ENCODE measurements at places on chromosomes 2 and 18. TPM values are rescaled to one million over a fixed set of nuclear protein-coding genes. Genes with fewer than 3 reads are reported as not detected.
A peak's percentile ranks its signal among the peaks of the same experiment; 100 is the strongest.

DNA sequence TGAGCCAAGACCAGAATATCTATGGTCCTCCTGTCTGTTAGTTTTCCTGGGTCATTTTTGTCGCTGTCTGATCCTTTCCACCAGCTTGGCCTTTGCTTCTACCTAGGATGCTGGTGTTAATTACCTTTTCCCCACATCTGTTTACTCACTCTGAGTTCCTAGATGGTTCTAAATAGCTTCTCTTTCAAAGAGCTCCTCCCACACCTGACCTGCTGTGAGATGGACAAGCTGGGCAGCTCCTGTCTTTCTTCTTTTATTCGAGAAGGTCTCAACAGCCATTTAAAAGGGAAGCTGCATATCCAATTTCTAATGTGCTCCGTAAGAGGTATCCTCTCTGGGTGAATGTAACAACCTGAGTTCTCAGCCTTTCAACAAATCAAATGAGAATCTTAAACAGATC lies 156.2 kb downstream of the HRH4 start:
- H3K36me3 ChIP-seq, result no peaks in the 10 kb centered on the region
- DNase-seq, result no peak
- no peaks in the 10 kb centered on the region for H3K4me1 ChIP-seq
- no peak overlapping the region for H3K4me3 ChIP-seq

GRCh38 chr2:67208887-67209500 lies 188.1 kb upstream of the ETAA1 start:
- no peak for DNase-seq
- H3K4me3 ChIP-seq, result no peak overlapping the region
- H3K36me3 ChIP-seq, result no peaks in the 10 kb centered on the region
- no peaks in the 10 kb centered on the region for H3K27me3 ChIP-seq
- H3K4me1 ChIP-seq, result no peaks in the 10 kb centered on the region
- no peak overlapping the region for H3K27ac ChIP-seq

SETBP1 gene
- total RNA-seq, result 12.4 TPM

USP14 gene
- 102 TPM for total RNA-seq

- DNase-seq, result peak; percentile 97
- peaks cover 5% of the 10 kb centered on the region for H3K36me3 ChIP-seq
- peaks cover 33% of the 10 kb centered on the region for H3K4me1 ChIP-seq
- H3K27me3 ChIP-seq, result no peaks in the 10 kb centered on the region
Measured at GRCh38 chr2:233486778-233487552, 79.6 kb downstream of the USP40 start.

DNA sequence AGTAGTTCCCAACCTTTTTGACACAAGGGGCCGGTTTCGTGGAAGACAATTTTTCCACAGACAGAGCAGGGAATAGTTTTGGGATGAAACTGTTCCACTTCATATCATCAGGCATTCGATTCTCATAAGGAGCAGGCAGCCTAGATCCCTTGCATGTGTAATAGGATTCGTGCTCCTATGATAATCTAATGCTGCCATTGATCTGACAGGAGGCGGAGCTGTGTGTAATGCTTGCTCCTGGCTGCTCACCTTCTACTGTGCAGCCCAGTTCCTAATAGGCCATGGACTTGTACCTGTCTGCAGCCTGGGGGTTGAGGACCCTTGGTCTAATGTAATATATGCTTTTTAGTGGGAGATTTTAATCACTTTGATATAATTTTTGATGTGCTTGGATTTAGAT lies 188.7 kb upstream of the KLHL14 start:
- no peaks in the 10 kb centered on the region for H3K36me3 ChIP-seq
- no peaks in the 10 kb centered on the region for H3K27me3 ChIP-seq
- H3K4me1 ChIP-seq, result peaks cover 6% of the 10 kb centered on the region
- H3K4me3 ChIP-seq, result no peak overlapping the region

DNA sequence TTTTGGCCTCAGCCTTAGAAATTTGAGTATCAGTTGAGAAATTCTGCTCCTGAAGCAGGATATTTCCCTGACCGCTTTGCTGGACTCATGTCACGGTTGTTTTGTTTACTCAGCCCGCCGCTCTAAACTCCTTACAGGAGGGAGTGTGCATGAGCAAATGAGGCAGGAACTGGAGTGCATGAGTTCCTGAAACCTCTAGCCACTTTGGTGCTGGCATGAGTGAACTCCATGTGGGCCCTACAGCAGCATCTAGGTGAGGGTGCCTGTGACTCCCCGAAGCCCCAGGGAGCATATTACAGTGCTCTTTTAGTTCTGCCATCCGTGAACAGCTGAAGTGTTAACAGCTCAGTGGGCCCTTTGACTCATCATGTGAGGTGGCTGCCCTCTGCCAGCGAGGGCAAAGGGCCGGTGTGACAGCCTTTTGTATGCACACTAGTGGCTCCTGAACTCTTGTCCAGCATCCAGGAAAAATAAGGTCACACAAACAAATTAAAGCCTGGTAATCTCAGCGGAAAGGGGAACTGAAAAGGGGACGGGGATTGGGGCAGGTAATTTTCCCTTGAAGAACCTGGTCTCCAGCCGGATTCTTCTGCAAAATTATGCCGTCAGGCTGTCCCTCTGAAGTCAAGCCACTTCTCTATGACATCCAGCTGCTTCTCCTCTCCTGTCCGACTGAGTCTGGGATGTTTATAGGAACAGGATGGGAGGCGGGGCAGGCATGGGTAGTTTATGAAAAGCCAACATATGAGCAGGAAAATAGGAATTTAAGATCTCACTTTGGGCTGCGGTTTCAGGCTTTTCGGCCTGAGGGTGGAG lies 1668.7 kb downstream of the SUCLG1 start:
- peak; percentile 20 for DNase-seq
- no peak overlapping the region for H3K4me3 ChIP-seq
- H3K27ac ChIP-seq, result no peak overlapping the region
- H3K36me3 ChIP-seq, result no peaks in the 10 kb centered on the region
- no peaks in the 10 kb centered on the region for H3K27me3 ChIP-seq

GPAT2 gene
- not detected for total RNA-seq

DNA sequence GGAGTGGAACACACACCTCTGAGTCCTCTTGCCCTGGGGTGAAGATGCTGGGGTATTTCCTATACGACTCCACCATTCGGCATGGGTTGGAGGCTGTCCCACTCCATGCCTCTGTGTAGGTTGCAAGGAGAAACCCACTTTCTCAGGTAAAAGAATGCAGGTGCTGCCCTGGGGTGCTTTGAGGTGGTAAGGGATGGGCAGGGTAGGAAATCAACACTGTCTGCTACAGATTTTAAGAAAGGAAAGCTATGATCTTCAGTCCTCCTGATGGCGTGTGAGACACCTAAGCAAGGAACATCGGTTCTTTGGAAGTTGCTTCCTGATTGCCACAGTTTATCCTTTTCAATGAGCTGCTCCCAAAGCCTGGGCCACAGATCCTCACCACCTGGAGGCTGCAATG lies 209.2 kb downstream of the NCK2 start:
- H3K4me3 ChIP-seq, result no peak overlapping the region
- no peaks in the 10 kb centered on the region for H3K36me3 ChIP-seq
- no peaks in the 10 kb centered on the region for H3K4me1 ChIP-seq
- no peak overlapping the region for H3K27ac ChIP-seq
- DNase-seq, result no peak
- peaks cover 3% of the 10 kb centered on the region for H3K27me3 ChIP-seq

- no peak overlapping the region for H3K4me3 ChIP-seq
- no peaks in the 10 kb centered on the region for H3K27me3 ChIP-seq
- H3K36me3 ChIP-seq, result no peaks in the 10 kb centered on the region
- H3K27ac ChIP-seq, result no peak overlapping the region
- H3K4me1 ChIP-seq, result no peaks in the 10 kb centered on the region
Measured at GRCh38 chr2:163990541-163990940, 254.7 kb upstream of the FIGN start.

KIF1A gene
- 20.3 TPM for total RNA-seq

- no peaks in the 10 kb centered on the region for H3K36me3 ChIP-seq
- no peak for DNase-seq
- no peak overlapping the region for H3K4me3 ChIP-seq
- no peaks in the 10 kb centered on the region for H3K27me3 ChIP-seq
- no peak overlapping the region for H3K27ac ChIP-seq
Measured at GRCh38 chr2:186405842-186406241, 80.2 kb upstream of the ZC3H15 start.

Data from astrocyte (in vitro differentiated cells and primary cell).